Jurkat, Clone E6-1 (cell line): ENCODE measurements at places on chromosomes 3 and 15.

DNA sequence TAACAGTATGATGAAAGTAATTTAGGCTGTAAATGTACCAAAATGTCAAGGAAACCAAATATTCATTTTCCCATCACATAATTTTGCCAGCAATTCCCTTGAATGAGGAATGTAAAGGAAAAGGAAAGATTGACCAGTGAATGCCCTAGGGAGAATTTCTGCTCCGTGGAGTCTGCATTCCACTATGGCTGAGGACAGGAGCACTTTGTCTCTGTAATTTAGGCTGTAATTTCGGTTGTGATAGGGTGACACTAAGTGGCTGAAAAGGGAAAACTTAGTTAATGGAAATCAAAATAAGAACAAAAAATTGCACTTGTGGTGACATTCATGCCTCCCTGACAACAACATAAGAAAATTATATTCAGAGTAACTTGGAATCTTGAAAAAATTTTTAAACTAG is 8.3 kb upstream of the TMEM207 start:
- DNase-seq = no peak

- no peak for DNase-seq
These were observed 88.0 kb upstream of the ALCAM start for GRCh38 chr3:105278688-105279087.

- DNase-seq = no peak
These were observed 9.8 kb downstream of the STRA6 start for GRCh38 chr15:74192751-74193150.

DNA sequence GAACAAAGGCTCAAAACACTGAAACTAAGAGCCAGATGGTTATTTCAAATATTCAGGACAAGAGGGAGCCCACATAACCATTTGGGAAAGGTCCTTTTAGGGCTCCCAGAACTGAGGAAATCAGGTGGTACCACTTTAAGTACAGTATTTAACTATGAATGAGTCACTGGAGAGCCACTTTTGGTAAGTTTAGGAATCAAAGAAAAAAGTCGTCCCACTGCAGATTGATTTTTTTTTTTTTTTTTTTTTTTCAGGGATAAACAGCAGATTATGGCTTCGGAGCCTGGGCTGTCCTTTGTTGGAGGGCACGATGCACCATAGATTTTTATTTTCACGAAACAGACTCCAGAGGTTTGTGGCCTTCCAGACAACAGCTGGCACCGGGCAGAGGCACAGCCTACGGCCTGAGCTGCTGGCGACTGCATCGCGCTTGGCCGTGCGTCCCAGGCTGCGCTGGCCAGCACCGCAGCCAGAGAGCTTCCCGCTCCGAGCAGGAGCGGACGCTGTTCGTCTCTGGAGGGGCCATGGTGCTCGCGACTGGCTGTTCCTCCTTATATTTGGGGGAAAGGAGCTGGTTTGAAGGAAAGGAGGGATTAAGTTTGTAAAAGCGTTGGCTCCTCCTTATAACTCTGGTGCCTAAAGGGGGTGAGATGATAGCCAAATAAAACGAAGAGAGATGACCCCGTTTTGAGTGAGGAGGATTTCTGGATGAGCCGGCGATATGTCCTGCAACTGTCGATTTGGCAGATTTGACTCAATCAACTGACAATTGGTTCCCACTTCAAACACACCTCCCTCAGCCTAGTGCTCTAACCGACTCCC is 152.9 kb upstream of the GOLIM4 start:
- no peak for DNase-seq
